ENCODE measurements at places on chromosomes 3 and 15. TPM values are rescaled to one million over a fixed set of nuclear protein-coding genes. Genes with fewer than 3 reads are reported as not detected.

RBP2 gene
- not detected for total RNA-seq

- DNase-seq, result no peak
Observed at GRCh38 chr3:120416868-120417267, 33.9 kb downstream of the FSTL1 start.

CYP8B1 gene
- not detected for total RNA-seq

TLE3 gene
- 73.4 TPM for total RNA-seq

DNA sequence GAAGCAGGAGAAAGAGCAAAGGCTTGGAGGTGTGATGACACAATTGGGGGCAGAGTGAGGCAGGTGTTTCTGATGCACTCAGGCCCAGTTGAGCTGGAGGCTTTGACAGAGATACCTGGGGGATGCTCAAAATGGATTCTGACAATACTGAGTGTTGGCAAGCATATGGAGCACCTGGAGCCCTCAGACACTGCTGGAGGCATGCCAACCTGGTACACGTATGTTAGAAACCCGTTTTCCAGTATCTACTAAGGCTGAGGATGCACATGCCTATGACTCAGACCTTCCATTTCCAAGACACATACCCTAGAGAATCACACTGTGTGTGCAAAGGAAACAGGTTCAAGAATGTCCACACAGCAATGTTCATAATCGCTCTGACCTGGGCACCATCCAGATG, 58.7 kb downstream of the WNT7A start:
- no peak for DNase-seq

GRCh38 chr3:120763601-120764000, 21.1 kb downstream of the GTF2E1 start:
- DNase-seq, result no peak

GRCh38 chr15:42270551-42270950, 2.5 kb upstream of the GANC start:
- DNase-seq, result no peak

UBA7 gene
- 77.4 TPM for total RNA-seq

- no peak for DNase-seq
Observed at GRCh38 chr3:187014417-187014864, 84.1 kb downstream of the ST6GAL1 start.

DNA sequence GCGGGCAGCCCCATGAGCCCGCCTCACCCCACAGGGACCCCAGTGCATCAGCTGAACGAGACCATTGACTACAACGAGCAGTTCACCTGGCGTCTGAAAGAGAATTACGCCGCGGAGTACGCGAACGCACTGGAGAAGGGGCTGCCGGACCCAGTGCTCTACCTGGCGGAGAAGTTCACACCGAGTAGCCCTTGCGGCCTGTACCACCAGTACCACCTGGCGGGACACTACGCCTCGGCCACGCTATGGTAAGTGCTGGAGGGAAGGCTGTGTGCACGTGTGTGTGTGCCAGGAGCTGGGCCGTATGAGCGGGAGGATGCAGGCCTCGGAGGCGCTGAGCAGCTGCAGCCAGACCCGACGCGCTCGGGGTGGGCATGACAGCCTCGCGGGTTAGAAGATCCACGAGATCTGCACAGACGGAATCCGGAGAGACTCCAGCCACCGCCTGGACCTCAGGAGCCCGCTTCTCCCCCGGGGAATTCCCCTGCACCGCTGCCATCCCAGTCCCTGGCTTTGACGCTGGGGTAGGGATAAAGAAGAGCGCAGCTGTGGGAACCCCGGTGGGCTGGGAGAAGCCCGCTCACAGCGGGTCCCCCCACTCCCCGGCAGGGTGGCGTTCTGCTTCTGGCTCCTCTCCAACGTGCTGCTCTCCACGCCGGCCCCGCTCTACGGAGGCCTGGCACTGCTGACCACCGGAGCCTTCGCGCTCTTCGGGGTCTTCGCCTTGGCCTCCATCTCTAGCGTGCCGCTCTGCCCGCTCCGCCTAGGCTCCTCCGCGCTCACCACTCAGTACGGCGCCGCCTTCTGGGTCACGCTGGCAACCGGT, 2.6 kb downstream of the DUOXA2 start:
- no peak for DNase-seq

DNA sequence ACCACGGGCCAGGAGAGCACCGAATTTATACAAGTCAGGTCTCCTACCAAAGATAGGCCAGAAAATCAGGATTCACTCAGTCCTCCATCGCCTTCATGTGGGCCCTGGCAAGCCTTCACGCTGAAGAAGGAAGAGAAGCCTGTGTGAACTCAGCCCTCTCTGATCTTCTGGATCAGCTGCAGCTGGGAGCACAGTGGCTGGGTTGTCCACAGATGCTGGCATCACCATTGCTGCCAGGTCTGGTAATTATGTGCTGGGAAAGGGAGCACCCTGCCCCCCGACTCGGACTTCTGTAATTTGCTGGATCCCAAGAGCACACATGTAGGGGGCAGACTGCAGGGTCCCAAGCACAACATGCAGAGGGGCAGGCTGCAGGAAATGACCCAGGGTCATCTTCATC, 12.4 kb upstream of the PDE8A start:
- no peak for DNase-seq

Data from breast epithelium (tissue), 4 donors.